Right renal cortex interstitium (tissue), 3 donors: ENCODE measurements at places on chromosomes 2 and 18. TPM values are rescaled to one million over a fixed set of nuclear protein-coding genes. Genes with fewer than 3 reads are reported as not detected.

MOCOS gene
- polyA plus RNA-seq = 1.7 TPM

- DNase-seq = no peak
Observed at GRCh38 chr18:2559249-2559648, 12.1 kb downstream of the METTL4 start.

UGT1A10 gene
- polyA plus RNA-seq = not detected

GRCh38 chr2:167771628-167772027 lies 475.8 kb downstream of the STK39 start:
- no peak for DNase-seq

TMEM37 gene
- polyA plus RNA-seq = 56.4 TPM

STARD6 gene
- 0.25 TPM for polyA plus RNA-seq
